ENCODE measurements at places on chromosomes 4 and X.
A peak's percentile ranks its signal among the peaks of the same experiment; 100 is the strongest.

DNA sequence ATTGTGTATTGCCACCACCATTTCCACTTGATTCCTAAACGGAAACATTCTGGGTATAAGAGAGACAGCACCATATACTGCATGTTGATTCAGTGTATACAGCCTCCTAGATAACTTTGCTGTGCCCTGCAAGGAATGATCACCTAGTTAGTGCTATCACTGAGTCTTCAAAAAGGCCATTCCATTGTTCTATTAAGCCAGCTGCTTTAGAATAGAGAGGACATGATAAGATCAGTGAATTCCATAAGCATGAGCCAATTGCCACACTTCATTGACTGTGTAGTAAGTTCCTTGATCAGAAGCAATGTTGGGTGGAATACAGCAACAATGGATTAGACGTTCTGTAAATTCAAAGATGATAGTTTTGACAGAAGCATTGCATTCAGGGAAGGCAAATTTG, 1047.3 kb downstream of the PCDH18 start:
- no peak for DNase-seq

DNA sequence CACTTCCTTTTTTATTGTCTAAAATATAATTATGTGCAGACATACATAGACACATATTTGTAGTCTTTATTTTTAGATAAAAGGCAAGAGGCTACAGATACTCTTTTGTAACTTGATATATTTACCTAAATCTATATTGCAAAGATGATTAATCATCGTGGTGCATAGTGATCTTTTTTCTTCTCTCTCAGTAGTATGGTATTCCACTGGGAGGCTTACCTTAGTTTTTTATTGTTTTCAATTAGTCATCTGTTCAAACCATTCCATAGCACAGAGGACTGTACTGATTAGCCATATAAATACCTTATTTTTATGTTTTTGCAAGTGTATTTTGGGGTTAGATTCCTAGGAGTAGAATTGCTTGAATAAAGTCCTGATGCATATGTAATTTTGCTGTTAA, 619.7 kb downstream of the GRXCR1 start:
- DNase-seq: no peak

DNA sequence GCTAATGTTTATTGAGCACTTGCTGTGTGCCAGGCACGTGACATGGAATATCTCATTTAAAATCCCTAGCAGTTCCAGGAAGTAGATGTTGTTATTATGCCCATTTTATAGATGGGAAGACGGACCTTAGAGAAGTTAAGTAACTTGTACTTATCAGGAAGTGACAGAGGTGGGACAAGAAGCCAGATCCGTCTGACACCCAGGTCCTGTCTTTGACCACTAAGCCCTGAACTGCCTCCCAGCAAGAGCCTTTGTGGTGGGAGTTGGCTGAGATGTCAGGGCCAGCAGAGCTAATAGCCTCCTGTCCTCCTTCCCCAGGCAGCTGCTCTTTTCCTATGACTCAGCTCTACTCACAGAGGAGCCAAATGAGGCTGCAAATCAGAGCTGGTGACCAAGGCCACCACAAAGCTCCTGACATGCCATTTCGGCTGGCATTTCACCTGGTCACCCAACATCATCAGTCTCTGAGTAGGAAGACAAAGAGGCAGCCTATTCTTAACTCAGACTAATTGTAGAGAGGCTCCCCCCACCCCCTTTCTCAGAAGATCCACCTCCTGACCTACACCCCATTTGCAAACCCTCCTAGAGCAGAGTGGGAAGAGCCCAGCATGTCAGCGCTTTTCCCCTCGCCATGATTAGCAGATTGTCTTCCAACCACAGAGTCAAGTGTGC, 175.1 kb upstream of the KIT start:
- no peak for DNase-seq

DNA sequence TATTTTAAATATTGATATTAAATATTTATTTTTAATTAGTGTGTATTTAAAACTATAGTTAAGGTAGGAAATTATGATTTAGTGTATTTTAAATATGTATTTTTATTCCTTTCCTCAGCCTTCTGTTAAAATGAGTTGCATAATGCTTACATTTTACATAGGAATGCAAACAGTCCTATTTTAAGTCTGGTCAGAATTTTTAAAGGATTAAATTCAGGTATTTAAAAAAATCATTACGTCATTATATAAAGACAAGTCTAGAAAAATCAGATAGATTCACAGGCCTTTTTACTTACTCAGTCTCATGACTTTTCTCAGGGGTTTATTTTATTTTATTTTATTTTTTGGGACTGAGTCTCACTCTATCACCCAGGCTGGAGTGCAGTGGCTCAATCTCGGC, 50.4 kb upstream of the RPA4 start:
- no peak for DNase-seq

DNA sequence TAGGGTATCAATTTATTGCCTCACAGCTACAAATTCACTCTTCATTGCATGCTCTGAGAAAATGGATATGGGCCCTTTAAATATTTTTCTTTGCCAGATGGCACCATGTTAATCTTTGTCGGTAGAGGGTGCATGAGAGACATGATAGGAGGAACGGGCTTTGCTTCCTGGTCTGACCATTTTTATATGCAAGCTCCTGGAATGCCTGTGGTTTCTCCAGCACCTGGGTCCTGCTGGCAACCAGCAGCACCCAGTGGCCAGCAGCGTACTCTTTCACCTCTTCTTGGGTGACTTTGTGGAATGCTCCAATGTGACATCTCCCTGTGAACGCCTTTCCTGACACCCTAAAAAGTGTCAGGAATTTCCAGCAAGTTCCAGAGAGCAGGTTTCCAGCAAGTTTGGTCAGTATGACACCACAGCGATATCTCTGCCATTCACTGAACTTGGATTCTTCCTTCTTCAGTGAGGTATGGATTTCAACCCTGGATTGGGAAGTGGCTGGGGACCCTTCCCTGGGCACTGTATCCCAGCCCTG, 140.3 kb upstream of the PGRMC2 start:
- DNase-seq: no peak

DNA sequence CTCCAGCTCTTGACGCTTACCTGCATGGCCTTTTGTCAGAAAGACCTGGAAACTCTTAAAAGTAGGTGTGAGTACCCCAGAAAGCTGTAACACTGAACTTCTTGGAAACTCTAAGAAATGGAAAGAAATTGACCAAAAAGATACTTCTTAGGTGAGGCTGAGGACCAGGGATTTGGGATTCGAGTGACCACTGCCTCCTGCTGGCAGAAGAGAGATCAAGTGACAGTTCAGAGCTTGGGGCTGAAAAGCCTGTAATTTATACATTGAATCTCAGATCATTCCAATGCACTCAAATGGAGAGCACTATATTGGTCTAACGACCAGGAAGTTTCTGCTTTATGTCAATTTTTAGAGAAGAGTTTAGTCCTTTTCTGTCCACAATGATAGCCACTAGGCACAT, 204.6 kb downstream of the PDGFRA start:
- no peak for DNase-seq

DNA sequence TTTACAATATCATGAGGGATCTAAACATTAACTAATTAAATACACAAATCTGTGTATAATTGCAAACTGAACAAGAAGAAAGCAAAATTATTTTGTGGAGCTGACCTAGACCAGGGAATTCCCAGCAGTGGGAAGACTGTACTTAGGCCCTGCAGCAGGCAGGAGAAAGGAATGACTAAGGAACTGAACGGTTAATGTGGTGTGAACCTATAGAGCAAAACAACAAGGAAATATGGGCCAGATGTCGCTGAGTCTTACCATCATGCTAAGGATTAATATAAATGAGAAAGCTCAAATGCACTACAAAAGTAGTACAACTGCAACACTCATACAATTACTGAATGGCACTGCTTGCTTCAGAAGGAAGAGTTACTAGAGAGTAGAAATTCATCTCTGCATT, 120.3 kb upstream of the ATXN3L start:
- DNase-seq: no peak

DNA sequence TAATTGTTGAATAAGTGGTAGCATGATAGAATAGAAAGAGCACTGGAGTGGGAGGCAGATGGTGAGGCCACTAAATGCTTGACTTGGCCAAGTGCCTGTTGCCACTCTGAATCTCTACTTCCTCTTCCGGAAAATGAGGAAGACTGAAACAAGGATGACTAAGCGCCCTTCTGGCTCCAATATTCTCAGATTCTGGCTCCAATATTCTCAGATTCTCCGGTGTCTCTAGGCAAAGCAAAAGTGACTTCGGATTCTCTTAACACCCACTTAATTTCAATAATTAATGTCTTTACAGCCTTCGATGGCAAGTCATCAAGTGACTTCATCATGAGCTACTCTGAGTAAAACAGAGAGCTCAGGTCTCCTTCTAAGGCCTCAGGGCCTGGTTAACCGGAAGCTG, 402.2 kb upstream of the FGF13 start:
- DNase-seq: no peak

GRCh38 chrX:153450949-153451277, 5.1 kb upstream of the TREX2 start:
- no peak for DNase-seq

- no peak for DNase-seq
Observed at GRCh38 chrX:40434947-40435346, 145.8 kb upstream of the ATP6AP2 start.

DNA sequence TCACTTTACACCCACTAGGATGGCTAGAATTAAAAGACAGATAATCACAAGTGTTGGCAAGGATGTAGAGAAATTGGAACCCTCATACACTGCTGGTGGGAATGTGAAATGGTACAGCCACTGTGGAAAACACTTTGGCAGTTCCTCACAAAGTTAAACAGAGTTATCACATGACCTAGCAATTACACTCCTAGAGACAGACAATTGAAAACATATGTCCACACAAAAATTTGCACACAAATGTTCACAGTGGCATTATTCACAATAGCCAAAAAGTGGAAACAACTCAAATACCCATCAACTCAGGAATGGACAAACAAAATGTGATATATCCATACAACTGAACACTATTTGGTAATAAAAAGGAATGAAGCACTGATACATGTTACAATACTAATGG, 5.7 kb downstream of the ZNF280C start:
- DNase-seq: no peak

DNA sequence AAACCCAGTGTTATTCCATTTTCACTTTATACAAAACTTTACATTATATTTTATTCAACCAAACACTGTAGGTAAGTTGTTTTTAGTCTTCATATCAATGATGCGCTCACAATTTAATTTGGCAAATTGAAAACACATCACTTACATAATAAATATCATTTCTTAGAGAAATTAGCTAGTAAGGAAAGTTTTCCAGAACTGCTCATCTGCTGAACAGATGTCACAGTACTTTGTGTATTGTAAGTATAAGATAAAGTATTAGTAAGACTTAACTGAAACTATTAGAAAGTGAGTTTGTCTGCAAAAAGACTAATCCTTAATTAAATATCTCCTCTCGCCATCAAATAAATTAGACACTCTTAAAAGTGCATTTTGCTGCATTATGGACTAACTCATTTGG, 108.7 kb upstream of the PACRGL start:
- DNase-seq: no peak

GRCh38 chrX:43860646-43861370, 21.4 kb downstream of the MAOB start:
- DNase-seq: no peak

DNA sequence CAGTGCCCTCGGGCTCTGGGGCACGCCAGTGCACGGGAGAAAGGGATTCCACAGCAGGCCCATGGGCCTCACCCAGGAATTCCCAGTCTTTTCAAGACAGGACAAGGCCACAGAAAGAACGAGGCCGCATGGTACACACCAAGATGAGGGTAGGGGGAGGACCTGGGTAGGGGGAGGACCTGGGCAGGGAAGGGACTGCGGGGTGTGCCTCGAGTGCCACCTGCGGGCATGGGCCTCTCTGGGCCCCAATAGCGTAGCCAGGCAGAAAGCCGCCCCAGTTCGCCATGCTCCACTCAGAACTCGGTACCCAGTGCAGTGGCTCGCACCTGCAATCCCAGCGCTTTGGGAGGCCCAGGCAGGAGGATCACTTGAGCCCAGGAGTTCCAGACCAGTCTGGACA, 14.0 kb upstream of the DUSP9 start:
- no peak for DNase-seq

GRCh38 chrX:140918398-140919038, 83.9 kb upstream of the SPANXB1 start:
- peak; percentile 48 for DNase-seq

DNA sequence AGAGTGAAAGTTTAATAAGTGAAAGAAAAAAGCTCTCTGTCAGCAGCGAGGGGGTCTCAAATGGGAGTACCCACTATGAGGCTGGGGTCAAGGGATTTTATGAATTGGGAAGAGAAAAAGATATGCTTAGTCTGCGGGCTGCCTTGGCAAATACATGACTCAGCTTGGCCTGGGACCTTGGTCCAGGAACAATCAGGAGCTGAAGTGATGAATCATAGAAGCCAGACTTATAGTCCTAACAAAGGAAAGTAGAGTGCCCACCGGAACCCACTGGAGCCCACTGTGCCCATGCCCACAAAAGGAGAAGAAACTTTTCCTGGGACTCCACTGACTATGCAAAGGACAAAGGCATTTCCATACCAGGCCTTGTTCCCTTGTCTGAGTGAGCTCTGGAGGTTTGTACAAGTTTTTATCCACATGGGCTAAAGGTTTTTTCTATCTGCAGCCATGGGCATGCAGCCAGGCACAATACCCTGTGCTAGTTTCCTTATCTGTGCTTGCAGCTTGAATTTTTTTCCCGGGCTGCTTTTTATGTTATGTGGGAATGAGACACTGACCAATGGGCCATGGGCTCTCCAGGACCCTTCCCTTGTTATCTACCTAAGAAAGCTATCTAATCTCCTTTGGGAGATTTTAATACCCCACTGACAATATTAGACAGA, 201.7 kb downstream of the FAM133A start:
- no peak for DNase-seq

DNA sequence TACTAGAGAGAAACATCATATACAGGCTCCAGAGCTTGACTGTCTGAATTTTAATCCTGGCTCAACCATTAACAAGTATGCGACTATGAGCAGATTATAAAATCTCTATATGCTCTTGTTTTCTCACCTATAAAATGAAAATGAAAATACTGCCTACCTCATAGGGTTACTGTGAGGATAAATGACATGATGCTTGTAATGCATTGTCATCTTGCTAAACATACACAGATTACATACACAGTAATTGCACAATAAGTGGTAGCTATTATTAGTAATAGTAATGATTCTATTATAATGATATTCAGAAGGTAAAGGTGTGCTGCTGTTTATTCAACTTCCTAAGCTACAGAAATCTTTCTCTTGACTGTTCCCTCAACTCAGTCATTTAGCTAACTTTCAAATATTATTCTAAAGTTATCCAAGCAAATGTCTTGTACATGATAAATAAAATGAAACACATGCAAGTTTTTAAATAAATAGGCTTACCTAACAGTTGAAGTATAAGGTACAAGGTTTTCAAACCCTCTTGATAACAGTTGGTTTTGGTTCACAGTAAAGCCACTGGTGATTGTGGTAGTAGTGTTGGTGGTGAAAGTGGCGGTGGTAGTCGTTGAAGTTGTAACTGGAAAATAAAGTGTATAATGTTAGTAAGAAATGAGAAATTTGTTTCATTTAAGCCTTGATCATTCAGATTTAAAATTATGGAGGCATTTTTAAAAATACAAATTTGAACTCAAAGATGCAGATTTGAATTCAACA, 38.9 kb downstream of the NUP62CL start:
- no peak for DNase-seq
